ENCODE measurements at places on chromosomes 4 and X.

GRCh38 chr4:93828995-93829819 is 654 bp downstream of the ATOH1 start:
- DNase-seq: no peak

DNA sequence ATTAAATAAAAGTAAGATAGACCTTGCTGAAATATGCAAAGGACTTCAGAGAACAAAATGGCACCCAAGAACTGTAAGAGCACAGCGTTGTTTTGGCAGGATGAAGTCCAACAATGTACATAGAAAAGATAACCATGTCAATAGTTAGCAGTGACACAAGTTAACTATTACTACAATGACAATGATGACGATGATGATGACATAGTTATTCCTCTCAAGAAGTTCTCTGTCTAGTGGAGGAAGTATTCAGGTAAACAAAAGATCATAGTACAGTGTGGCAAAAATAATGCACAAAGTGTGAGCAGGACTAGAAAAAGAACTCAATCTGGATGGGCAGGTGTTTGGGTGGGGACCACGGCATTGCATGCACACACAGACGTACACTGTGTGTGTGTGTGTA is 75.3 kb upstream of the STIM2 start:
- DNase-seq: no peak

DNA sequence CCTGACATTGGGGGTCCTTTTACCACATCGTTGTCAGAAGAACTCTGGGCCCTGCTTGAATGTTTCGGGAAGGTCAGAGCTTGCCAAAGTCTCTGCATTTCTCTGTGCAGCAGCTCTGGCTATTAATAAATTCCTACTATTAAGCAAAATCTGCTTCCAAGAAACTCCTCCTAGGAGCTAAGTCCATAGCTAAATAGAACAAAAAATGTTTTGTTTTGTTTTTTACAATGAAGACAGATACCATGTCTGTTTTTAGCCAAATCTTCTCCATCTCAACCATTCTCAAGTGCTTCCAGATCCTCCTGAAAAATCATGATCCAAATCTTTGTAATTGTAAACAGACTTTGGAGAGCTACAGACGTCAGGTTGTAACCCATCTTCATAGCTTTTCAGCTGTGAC is 161.6 kb downstream of the SPATA18 start:
- no peak for DNase-seq

GRCh38 chr4:10180927-10181744 is 64.5 kb upstream of the WDR1 start:
- DNase-seq: peak; percentile 90

DNA sequence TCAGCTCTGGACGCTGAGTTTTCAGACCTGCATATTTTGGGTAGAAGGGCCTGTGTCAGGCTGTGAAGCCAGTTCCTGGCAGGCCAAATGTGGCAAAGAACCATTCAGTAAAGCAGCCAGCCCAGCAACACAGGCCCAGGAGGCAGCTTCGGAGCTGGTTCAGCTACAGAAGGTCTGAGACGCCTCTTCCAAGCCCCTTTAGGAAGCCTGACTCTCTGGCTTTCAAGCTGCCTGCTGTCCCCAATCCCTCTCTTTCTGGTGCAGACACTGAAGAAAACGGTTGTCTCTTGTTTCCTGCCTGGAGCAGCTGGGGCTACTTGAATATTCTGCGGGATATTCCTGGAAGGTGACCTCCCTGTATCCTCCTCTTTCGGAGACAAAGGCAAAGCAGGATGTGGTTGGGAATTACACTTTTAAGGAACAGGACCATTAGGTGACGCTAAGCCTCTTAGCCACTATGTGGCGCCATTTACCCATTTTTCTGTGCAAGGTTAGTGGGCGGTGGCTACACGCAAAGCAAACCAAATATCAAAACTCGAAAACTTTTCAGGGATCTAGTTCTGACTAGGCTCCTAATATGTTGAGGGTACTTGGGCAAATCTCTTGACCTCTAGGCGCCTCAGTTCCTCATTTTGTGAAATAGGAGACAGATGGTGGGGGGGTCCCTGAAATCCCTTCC is 47.2 kb upstream of the LAS1L start:
- peak; percentile 59 for DNase-seq

DNA sequence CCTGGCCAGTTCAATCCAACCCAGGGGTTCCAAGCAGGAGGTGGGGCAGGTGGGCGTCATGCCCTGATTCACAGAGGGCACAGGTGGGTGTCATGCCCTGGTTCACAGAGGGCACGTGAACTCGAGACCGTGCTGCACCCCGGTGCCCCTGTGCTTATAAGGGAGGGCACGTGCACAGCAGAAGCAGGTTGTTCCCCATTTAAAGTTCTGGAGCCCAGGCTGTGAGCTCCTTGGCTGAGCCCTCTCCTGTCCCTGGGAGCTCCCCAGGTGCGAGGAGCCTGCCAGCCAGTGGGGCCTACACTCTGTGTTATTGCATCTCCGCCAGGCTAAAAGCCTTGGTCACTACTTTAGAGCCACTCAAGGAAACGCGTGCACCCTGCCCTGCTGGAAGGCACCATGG is 3.2 kb upstream of the CPZ start:
- DNase-seq: no peak

DNA sequence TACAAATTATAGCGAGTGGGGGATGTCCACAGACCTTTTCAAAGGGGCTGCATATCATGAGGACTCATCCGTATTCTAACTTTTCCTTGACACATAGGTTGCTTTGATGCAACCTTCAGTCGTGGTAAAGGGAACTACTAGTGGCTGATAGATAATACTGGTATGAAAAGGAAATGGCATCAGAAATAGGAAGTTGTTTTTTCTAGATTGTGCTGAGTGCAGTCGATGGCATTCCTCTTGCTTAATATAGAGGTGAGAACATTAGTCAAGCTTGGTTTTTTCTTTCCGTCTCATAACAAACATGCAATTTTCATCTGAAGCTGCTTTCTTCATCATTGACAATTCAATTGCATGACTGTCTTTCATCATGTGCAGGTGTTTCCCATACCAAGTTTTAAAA is 16.6 kb downstream of the ENPEP start:
- no peak for DNase-seq
